ENCODE measurements at places on chromosomes 3 and 15.

- no peak for DNase-seq
These were observed 204.5 kb downstream of the XXYLT1 start for GRCh38 chr3:195066441-195066841.

GRCh38 chr3:120563356-120564022, 32.6 kb upstream of the NDUFB4 start:
- DNase-seq = no peak

DNA sequence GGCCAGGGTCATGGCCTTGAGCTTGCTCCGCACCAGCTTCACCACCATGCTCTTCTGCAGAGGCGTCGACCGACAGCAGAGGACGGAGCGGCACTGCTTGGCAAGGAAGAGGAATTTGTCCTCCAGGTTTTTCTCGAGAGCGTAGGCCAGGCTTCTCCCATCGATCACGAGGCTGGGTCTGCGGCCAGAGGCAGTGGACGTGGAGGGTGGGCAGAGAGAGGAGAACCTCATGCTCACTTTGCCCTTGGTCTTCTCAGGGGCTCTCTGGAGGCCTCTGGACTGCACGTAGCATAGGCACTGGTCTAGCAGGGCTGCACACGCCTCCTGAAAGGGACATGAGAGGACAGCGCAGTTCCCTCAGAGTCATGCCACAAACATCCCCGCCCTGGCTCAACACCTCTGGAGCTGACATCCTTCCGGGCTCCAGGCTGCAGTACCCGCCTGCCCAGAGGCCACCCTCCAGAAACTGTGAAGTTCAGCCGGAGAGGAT, 168.3 kb downstream of the ATP10A start:
- no peak for DNase-seq

DNA sequence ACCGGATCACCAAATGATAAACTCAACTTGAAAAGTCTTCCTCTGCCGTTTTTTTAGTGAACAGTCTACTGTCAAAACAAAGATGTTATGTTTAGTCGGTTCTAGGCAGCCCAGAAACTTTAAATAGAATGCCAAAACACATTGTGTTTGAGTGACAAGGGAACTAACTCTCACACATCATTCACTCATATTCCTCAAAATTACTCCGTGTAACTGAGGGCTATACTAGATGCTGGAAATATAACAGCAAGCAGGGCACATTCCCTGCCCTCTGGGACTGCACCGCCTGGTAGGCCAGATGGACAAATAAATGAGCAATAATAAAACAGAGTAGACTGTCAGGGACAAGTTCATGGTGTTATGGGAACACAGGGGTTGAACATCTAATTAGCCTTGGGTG, 251.4 kb downstream of the MAGI1 start:
- no peak for DNase-seq
